Foreskin fibroblast (primary cell): ENCODE measurements at places on chromosomes 2 and 18.

DNA sequence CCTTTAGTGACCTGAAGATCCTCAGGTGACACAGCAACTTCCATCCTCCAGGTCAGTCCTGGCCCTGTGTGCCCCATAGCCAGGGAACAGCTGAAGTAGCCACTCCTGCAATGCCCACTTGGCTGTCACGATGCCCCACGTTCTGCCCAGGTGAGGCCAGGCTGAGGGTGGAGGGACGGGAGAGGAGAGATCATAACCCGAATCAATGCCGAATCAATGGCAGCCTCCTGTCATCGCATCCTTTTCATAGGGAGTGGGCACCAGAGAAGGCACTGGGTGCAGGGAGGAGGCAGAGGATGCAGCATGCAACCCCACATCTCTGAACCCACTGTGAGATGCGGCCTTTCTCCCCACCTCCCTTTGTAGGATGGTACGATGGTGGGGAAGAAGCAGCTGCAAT is 75.3 kb upstream of the EPC2 start:
- no peak for DNase-seq

DNA sequence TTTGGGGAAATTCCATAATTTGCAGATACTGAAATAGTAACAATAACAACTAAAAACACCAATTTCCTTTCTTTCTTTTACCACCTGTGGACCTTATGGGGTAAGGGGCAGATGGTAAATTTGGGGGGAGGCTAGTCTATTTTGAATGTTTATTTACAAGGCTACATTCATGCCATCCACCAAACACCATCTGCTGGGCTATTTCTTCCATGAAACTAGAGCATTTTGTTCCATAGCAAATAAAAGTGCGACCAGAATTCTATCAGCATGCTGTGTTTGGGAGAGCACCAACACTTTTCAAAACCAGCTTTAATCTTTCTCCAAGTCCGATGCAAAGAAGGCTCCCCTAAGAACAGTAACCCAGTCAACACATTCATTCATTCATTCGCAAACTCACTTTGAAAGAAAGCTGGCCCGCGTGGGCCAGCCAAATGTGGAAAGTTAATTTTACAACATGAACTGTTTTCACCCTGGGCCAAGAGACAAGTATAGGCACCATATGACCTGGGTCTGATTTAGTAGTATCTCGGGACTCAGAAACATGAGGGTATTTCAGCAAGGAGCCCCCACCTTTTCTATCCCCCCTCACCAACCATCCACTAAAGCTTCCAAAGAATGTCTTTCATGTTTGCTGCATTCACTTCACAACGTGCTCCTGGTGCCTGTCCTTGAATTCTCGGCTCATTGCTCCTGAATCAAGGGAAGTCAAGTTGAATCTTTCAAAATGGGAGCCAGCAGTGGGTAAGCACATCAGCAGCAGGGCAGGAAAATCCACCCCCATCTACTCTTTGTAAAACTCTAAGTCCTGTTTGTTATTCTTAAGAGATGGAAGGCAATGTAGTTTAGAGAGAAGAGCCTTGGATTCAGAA is 210.6 kb downstream of the C1D start:
- DNase-seq = no peak

DNA sequence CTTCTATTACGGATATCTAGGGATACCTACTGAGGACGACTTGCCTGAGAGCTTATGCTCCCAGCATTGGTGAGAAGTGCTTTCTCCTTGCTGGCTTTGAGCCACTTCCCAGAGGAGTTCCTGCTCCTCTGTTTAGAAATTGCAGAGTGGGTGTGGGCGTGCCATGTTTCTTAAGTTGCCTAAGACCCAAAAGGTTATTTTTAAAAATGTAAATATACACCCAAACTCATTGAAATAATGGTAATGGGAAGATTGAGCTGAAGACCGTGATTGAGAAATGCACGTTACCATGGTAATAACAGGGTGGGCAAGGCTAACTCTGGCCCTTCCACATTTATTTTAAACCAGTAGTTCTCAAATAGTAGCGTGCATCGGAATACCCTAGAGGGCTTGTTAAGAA is 17.2 kb upstream of the TMEM200C start:
- no peak for DNase-seq

GRCh38 chr18:10315522-10315921 is 138.9 kb upstream of the APCDD1 start:
- DNase-seq = no peak

GRCh38 chr2:191927319-191927867 is 80.5 kb upstream of the CAVIN2 start:
- DNase-seq = peak; percentile 78

- DNase-seq = no peak
Measured at GRCh38 chr2:237033536-237034060, 52.1 kb upstream of the COPS8 start.
